ENCODE measurements at places on chromosomes 11 and 22.

DNA sequence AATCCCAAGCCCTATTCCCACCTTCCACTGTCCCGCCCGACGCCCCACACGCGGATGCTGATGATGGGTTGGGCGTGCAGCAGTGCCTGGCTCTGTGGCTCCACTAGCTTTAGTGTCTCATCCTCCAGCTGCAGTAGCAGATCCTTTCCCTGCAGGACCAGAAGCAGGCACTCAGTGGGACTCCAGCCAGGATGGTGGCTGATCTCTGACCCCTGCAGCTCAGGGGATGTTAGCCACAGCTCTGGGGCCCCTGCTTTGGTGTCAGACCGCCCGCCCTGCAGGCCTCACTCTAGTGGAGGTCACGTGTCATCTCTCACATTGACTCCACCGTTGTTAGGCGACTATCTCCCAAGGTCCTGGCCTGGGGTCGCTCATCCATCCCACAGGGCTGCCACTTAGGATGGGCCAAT, 11.8 kb downstream of the SMPD1 start:
- DNase-seq: no peak

DNA sequence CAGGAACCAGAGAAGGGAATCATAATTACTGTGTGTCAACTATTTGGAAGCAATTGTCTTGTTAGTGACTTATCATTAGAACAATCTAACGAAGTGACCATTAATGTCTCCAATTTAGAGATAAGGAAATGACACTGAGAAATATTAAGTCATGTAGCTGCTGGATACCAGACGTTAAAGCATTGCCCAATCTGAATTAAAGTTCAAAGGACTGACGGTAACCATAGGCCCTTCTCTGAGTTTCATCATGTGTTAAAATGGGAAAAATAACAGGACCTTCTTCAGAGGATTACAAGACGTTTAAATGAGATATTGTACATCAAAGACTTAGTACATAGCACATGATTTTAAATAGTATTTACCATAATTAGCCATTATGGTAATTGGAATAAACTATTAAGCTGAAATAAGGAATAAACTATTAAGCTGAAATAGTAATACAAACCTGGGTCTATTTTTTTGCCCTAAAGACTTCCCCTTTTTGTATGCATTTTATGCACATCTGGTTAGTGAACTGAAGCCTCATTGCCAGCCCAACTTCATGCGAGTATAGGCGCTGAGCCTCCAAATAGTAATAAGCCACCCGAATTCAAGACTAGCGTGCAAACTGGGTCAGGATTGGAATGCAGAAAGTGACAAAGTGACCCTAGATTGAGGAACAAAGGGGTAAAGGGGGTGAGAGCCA, 41.0 kb downstream of the GLYATL1 start:
- no peak for DNase-seq

GRCh38 chr11:101577461-101577860, 6.3 kb downstream of the TRPC6 start:
- DNase-seq: no peak

- no peak for DNase-seq
Measured at GRCh38 chr22:19675428-19675827, 38.9 kb upstream of the SEPTIN5 start.

DNA sequence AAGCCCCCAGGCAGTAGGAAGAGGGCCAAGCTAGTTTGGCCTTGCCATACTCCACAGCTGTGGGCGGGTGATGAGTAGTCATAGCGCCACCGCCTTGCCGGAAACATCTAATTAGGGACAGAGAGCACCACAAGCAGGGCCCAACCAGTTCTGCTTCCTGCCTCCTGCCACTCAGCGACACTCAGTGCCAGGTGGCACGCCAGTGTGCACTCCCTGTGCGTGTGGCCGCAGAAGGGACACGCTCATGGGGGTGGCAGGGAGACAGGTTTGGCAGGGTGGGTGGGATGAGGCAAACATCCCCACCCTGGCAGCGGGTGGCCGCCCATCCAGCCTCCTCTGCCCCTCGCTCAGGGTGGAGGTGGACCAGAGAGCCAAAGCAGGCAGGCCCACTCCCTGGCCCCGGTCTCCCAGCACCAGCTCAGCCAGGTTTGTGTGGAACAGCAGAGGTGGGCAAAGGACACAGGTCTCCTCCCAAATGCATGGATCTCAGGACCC, 4.9 kb downstream of the OVOL1 start:
- DNase-seq: no peak

GRCh38 chr11:31795706-31796498, 15.2 kb downstream of the PAX6 start:
- DNase-seq: no peak

GRCh38 chr11:65551572-65552387, 6.4 kb downstream of the LTBP3 start:
- no peak for DNase-seq

DNA sequence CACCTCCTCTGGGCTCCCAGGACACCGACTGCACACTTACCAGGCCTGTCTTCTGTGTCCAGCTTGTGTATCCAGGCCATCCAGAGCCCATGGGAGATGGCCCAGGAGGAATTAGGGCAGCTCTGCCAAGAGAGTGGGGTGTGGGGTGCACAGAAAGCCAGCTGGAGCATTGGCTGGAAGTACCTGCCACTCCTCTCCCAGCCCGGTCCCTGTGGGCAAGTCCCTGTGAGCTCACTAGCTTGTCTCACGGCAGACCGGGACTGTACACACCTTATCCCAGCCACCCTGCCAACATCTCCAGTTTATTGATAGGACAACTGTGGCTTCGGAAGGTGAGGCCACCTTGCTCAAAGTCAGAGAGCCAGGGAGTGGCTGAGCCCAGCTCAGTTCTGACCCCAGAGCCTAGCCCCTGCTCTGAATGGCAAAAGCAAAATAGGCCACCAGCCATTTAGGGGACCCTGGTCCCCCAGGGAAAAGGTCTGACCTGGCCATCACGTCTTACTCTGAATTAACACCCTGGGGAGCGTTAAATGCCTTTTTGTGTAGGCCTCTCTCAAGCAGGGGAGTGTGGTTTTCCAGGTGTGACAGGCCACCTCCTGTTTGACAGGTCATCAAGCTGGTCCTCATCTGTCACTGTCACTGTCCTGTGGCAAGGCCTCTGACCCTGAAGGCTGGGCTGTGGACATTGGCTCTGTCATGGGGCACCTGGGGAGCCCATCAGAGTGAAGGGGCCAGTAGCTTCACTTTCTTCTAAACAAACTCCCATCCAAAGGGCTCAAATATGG, 15.1 kb downstream of the UQCR10 start:
- peak; percentile 30 for DNase-seq

GRCh38 chr22:22667966-22668880, 23.8 kb downstream of the GGTLC2 start:
- DNase-seq: no peak

DNA sequence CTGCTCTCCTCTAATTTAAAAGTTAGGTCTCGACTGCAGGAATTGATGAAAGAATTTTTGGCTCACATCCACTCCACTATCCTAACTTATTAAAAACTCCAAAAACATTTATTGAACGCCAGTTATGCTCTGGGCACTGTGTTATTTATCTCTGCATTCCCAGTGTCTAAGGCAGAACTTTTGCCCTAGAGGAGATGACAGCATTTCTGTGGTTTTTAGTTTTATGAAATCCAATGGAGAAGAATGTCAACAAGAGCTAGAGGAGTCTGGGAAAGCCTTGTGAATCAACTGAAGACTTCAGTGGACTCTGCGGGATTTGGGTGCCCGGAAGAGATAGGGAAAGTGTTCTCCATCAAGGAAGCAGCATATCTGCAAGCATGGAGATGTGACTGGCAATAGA, 217.0 kb upstream of the PGR start:
- peak; percentile 0 for DNase-seq

DNA sequence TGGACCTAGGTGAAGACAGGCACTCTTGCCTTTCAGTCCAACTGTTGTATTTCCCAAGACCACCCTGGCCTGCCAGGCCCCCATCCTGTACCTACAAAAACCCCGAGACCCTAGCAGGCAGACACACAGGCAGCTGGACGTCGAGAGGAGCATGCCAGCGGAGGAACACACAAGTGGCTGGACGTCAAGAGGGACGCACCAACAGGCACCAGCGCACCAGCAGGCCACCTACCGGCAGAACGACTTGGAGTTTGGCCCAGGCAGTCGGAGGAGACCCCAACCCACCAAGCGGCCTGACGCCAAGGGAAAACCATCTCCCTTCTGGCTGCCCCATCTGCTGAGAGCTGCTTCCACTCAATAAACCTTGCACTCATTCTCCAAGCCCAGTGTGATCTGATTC, 1883.4 kb upstream of the RAG2 start:
- no peak for DNase-seq

GRCh38 chr22:21951931-21952465, 650 bp downstream of the PPM1F start:
- peak; percentile 21 for DNase-seq

DNA sequence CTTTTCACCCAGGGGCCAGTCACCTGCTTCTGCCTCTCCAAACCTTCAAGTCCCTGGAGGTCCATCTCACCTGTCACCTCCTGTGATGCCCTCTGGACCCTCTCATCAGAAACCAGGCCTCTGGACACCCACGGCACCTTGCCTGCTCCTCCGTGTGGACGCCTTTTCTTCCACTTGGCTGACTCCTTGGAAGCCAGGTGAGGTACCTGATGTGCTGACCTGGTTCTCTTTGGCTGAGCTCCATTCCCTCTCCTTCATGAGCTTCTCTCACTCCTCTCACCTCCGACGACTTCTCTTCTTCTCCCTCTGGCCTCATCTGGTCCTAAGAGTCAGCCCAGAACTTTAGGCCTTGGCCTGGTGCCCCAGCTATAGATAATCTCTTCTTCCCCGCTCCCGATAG, 99.3 kb downstream of the CEP164 start:
- DNase-seq: no peak

GRCh38 chr11:101960231-101960630, 43.9 kb upstream of the ANGPTL5 start:
- DNase-seq: no peak

DNA sequence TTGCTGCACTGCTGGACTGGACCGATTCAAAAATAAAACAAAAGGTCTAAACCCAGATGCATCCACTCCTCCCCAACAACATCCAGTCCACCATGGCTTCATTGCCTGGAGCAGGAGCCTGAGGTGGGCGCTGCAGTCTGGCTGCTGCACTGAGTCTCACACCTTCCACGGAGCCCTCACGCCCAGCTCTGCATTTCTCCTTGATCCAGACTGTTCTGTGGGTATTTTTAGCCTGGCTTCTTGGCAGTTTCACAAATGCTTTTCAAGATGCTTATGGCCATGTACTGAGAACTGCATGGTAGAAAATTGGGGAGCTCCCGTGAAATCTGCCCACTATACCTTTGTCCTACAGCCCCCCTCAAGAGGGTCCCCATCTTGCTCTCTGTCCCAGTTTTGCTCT, 53.3 kb upstream of the JAM3 start:
- DNase-seq: no peak

- DNase-seq: no peak
Measured at GRCh38 chr22:29454276-29454675, 15.9 kb downstream of the RFPL1 start.

DNA sequence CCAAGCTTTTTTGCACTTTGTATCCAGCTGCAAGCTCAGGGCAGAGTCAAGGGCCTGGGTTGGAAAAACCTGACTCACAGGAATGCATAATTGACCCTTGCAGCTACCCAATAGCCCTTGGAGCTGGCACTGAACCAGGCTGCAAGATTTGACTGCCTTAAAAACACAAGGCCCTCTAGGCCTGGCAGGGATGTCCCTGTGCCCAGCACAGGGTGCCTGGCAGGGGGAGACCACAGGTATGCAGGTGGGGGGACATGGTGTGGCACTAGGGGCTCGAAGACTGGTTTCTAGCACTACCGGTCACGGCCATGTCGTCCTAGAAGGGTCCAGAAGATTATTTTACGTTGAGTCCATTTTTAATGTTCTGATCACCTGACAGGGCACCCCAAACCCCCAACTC, 30.2 kb downstream of the SBF1 start:
- peak; percentile 56 for DNase-seq

GRCh38 chr22:40484906-40485669, 114.7 kb downstream of the SGSM3 start:
- DNase-seq: peak; percentile 73

DNA sequence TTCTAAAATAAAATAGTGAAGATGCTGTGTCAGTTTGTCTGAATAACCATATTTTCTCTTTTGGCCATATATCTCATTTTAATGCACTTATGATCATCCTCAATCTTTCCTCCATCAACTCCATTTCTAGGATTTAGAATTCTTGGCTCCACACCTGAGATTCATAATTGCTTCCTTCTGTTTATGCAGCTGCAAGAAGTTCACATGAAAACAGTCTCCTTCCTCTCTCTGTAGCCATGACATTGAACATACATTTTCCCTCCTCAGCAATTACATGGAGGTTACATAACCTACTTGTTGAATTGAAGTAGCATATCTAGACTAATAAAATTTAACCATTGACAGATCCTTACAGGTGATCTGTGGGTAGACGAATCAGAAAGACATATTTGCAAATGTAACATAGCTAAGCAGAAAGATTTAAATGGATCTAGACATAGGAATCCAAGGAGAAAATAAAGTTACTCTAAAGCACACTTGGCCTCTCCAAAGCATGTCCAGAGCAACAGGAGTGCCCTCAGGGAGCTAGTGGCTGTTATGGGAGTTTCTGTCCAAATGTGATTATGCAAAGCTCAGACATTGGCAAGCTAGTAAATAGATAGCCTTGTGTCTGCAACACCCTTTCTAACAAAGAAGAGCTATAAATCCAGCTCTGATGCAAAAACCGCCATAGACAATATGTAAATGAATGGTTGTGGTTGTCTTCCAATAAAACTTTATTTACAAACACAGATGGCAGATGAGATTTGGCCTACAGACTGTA, 119.9 kb upstream of the MPPED2 start:
- no peak for DNase-seq

DNA sequence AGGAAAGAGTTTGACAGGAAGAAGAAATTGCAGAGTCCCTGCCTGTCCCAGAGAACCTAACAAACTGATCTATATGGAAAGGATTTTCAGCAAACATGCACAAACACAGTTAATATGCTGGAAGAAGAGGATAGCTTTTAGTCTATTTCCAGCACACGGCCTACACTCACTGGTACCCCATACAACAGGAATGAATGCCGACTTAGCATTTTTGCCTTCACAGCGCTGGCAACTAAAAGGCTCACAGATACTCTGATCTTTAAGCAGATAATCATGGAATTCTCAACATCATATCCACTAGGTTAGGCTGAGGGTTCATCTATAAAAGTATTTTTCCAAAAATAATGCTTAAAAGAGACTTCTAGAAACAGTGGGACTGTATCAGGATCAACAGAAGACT, 9.8 kb upstream of the TUBA8 start:
- no peak for DNase-seq

DNA sequence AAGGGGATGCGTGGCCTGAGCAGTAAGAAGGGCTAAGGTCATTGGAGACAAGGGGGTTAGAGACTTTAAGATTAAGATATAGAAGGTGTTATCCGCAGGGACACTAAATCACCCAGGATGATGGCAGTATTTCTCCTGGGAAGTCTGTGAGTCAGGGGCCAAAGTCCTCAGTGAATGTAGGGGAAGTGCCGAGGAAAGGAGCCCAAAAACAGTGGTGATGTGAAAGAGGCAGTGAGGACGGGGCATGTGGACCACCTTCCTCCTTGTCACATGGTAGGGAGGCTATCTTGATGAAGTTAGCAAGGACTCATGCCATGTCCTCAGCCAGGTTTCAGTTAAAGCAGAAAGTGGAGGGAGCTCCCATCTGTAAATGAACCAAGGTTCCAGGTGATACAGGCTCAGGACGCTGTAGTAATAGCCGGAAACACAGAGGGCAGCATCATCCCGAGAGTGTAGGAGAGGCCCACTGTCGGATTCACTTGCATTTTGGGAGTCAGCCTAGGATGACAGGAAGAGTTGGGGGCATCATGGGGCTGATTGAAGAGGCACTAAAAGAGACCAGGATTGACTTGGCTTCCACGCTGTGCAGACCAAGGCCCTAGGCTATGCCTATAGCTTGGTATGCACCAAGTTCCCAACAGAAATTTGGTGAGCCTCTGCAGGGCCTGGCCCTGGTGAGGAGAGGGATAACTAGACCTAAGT, 33.5 kb downstream of the WEE1 start:
- no peak for DNase-seq
